Stimulated activated memory B cell treated with anti-CD40 and anti-IgM and Interleukin-4, amounts not matched to agents 10 μg/mL and 1 μg/mL and 100 μg/mL, for 72 hours (primary cell): ENCODE measurements at places on chromosomes 3 and 15.

GRCh38 chr15:82124331-82125263 lies 78.8 kb upstream of the MEX3B start:
- no peak for ATAC-seq

GRCh38 chr15:94381384-94381783 lies 150.0 kb downstream of the MCTP2 start:
- no peak for ATAC-seq

- ATAC-seq: no peak
These were observed 49.9 kb upstream of the P2RY1 start for GRCh38 chr3:152785051-152785450.

DNA sequence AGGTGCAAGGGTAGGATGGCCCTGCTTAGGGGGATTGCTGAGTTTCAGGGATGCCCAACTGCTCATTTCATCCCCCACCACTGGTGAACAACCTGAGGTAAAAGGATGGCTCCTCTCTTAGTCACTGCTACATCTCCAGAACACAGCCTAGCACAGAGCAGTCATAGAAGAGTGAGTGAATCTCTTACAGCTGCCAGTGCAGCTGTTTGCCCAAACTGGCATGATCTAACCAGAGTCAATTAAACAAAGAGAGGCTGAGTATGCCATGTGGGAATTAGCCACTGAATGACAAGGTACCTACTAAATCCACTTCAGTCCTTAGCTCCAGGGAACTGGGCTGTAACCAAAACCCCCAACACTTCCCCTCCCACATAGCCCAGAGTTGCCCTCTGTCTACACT lies 6.8 kb upstream of the NCKIPSD start:
- ATAC-seq: no peak

- ATAC-seq: peak; percentile 39
These were observed 52.3 kb upstream of the CGNL1 start for GRCh38 chr15:57323806-57324589.

DNA sequence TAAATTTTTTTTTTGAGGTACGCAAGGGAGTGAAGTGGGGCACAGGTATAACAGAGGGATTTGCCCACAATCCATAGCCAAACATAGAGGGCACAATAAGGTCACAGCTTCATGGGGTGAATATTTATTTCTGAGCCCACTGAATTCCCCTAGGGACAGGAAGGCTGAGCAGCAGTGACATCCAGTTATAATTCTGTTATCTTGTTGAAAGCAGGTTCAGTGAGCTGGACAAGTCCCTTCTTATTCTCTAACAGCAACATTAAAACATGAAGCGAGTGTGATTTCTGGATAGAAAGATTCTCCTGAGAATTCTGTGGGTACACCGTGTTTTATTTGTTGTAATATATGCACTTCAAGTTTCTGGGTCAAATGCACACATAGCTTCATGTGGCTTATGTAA lies 538.2 kb downstream of the NAALADL2 start:
- no peak for ATAC-seq

- peak; percentile 71 for ATAC-seq
These were observed 23.7 kb upstream of the TICRR start for GRCh38 chr15:89551550-89551949.

DNA sequence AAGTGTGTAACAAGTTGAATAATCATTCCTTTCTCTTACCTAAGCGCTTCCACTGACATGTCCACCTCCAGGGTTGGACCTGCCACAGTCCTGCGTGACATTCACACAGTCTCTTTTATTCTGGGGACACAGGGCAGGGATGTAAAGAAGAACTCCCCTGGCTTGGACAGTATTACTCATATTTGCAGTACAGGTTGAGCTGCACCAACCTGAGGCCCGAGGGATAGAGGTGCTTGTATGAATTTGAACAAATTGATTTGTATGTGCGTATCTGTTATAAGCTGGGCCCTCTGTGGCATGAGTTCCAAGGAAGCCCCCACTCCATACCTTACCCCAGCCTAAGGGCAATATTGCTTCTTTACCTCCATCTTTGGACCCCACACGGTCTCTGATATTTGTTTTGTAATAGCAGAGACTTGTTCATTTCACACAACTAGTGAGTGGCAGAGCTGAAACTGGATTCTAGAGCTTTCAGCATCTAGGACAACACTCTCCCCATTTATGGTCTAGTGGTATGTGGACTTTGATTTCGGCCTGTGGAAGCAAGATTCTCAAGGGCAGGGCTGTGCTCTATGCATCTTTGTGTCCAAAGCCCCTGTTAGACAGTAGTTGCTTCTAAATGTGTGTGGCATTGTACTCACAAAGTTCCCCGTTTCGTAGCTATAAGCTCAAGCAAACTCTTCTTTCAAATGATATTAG lies 39.2 kb downstream of the FAH start:
- no peak for ATAC-seq

- ATAC-seq: no peak
These were observed 5.6 kb downstream of the ALPK3 start for GRCh38 chr15:84822653-84823281.

DNA sequence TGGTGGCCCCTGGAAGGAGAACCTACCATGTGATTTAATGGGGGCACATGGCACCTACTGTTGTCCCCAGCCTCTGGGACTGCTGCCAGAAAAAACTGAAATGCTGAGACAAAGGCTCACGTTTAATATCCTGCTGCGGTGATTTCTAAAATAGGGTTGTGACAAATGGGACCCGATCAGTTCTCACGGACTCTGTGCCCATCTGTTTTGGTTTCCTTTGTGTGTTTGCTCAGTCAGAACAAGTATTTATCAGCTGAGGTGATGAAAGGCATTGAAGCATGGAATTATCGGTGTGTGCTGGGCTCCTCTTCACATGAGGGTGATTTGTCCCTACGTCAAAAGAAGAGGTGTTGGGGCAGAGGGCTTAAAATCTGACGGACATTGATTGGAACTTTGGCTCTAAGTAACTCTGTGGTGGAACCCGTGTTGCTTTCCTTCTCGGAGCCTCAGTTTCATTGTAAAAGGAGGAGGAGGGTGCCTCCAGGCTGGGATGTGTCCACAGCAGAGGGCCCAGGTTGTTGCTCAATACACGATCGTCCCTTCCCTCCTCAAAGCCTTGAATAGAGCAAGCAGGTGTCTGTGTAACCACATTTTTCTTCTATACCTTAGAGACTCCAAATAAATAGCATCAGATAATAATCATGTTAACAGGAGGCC lies 283.3 kb upstream of the RGMA start:
- no peak for ATAC-seq

GRCh38 chr3:126083511-126083912 lies 412 bp downstream of the SLC41A3 start:
- ATAC-seq: peak; percentile 71

- ATAC-seq: no peak
These were observed 258.7 kb downstream of the SLCO3A1 start for GRCh38 chr15:92112180-92112579.

GRCh38 chr3:9214599-9214998 lies 34.8 kb downstream of the SRGAP3 start:
- ATAC-seq: no peak

- ATAC-seq: no peak
These were observed 98.8 kb upstream of the WNT5A start for GRCh38 chr3:55585856-55586255.

GRCh38 chr15:75043509-75044257 lies 20.3 kb downstream of the PPCDC start:
- ATAC-seq: peak; percentile 35

GRCh38 chr15:78082106-78082742 lies 4.7 kb upstream of the TBC1D2B start:
- ATAC-seq: no peak

DNA sequence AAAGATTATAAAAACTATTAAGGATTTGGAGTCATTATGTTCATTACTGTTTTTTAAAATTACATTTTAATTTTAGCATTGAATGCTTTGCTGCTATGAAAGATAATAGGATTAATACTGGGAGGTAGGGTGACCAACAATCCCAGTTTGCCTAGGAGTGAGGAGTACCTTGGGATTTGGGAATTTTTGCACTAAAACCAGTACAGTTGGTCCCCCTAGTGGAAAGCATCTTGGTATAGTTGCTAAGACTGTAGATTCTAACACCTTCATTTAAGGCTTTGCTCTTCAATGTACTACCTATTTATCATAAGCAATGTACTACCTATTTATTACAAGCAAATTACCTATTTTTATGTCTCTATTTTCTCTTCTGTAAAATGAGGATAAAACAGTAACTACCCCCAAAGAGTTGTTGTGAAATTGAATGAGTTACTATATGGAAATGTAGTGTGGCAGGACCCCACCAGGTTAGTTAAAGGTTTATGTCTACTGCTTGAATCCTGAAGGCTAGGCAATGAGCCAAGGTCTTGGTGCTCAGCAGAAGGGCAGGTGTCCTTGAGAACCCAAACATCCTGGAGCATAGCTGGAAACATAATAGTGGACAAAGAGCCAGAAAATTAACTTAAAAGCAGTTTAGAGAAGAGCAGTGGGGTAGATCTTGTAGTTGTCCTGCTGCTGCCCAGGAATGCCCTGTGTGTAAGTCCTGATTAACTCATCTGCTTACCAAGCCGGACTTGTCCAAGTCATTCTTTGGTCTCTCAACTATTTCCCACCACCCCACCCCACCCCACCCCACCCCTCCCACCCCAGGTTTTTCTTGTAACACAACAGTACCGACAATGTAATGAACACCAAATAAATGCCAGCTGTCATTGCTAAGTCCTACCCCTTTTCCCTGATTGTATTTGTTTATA lies 49.2 kb upstream of the NMD3 start:
- ATAC-seq: no peak

DNA sequence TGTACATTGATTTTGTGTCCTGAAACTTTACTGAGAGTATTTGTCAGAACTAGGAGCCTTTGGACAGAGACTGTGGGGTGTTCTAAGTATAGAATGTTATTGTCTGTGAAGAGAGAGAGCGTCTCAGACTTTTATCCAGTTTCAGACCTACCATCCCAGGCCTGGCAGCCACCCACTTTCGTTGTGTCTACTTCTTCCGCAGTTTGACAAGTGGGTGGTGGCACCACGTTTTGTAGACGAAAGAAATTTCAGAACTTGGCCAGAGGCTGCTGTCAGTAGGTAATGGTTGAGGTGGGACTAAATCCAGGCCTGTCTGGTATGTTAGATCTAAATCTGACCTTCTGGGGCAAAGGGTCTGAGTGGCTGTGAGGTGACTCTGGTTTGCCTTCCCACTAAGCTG lies 13.4 kb upstream of the TRAK1 start:
- ATAC-seq: no peak

DNA sequence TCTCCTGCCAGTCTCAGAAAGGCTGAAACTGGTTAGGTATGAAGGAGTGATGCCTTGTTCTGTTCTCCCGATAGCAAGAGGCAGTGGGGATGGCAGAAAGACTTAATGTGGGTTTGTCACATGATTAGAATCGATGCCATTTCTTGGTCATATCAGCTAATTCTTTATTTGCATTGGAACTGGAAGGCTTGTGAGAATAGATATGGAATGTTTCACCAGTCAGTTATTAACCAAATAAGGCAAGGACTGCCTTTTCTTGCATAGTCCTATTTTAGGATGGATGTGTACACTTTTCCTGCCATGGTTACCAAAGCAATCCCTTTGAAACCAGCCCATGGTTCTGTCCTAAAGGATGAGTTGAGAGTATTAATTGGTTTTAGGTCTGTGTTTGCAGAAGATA lies 33.7 kb downstream of the FILIP1L start:
- no peak for ATAC-seq

DNA sequence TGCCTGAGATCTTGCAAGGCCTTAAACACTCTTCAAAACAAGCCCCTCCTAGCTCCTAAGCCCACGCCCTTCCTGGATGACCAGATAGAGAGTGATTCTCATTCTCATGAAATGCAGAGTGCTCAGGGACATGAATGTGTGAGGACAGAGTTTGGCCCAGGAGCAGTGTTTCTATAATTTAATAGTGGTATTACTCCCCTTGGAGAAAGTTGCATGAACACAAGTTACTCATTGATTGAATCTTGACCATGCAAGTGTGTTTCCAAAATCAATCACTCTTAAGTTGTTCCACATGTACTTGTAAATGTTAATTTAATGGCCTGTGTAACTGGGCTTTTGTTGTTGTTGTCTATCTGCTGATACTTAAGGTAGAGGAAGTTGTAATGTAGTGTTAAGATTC lies 181.6 kb downstream of the ADAMTSL3 start:
- no peak for ATAC-seq

- peak; percentile 24 for ATAC-seq
These were observed 105.0 kb downstream of the LRRK1 start for GRCh38 chr15:101024073-101024695.

- ATAC-seq: peak; percentile 36
These were observed 113.5 kb upstream of the SATB1 start for GRCh38 chr3:18538463-18539230.

GRCh38 chr3:139439278-139439677 lies 37.0 kb downstream of the RBP2 start:
- ATAC-seq: no peak

- no peak for ATAC-seq
These were observed 363.6 kb downstream of the CLSTN2 start for GRCh38 chr3:140298569-140299070.

- ATAC-seq: no peak
These were observed 61.7 kb downstream of the TMEM212 start for GRCh38 chr3:171904829-171905228.

- ATAC-seq: peak; percentile 56
These were observed 20.9 kb downstream of the SLC51A start for GRCh38 chr3:196237203-196237602.

- no peak for ATAC-seq
These were observed 425.8 kb upstream of the TBL1XR1 start for GRCh38 chr3:177622982-177623617.

DNA sequence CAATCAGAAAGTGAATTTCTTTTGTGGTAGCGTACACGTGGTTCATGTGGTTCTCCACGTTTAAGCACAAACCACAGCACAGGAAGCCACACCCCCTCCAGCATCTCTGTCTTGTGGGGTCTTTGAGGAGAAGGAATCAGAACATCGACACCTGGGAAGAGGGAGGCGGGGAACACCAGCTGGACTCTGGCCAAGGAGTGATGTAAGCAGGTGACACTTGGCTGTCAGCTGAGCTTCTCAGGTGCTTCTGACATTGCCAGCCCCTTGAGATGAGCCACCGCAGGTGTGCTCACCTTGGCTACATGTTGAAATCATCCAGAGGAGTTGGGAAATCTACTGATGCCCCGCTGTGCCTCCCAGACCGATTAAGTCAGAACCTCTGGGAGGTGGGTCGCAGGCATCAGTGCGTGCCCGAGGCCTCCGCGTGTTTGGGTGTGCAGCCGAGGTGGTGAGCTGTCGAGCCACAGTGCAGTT lies 85.0 kb downstream of the FAM81A start:
- ATAC-seq: peak; percentile 36

- no peak for ATAC-seq
These were observed 870 bp upstream of the TSEN2 start for GRCh38 chr3:12483410-12483809.

GRCh38 chr3:133412183-133413132 lies 12.6 kb downstream of the BFSP2 start:
- peak; percentile 45 for ATAC-seq

- ATAC-seq: peak; percentile 62
These were observed 609.1 kb upstream of the GRM7 start for GRCh38 chr3:6251612-6252400.
